GOT3 (cell line): ENCODE measurements at places on chromosomes 4 and X.
A peak's percentile ranks its signal among the peaks of the same experiment; 100 is the strongest.

DNA sequence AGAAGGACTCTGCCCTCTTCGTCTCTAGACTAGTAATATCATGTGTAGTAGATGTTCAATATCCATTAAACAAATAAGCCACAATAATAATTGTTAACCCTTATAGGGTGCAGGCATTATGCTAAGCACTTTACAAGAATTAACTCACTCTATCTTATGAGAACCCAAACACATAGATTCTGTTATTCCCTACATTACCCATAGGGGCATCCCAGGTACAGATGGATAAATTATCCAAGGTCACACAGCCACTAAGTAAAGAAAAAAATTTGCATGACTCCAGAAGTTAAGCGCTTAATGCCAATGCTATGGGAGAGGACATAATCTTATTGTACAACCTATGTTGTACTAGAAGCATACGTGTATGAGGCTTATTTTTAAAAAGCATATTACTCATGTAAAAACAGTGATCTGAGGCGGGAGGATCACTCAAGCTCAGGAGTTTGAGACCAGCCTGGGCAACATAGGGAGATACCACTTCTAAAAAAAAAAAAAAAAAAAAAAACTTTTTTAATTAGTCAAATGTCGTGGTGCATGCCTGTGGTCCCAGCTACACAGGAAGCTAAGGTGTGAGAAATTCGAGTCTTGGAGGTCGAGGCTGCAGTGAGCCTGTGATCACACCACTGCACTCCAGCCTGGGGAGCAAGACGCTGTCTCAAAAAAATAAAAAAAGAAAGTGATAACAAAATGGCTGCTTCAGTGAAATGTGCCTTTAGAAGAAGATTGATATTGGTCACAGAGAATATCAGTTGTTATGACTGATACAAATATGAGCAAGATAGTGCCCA lies 13.6 kb downstream of the LDB2 start:
- no peak for DNase-seq

DNA sequence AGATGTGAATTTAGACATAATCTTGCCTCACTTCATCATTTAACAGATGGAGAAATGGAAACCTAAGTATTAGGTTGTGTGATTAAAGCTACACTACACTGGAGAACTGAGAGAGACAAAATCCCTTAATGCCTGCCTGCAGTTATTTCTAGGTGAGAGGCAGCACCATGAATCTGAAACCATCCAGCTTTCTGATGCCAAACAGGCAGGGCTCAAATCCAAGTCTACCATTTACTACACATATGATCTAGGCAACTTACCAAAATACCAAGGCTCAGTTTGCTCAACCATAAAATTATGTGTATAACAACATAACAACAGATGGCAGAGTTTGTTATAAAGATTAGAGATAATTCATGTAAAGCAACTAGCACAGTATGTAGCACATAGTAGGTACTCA lies 38.7 kb downstream of the GABRA4 start:
- no peak for DNase-seq

DNA sequence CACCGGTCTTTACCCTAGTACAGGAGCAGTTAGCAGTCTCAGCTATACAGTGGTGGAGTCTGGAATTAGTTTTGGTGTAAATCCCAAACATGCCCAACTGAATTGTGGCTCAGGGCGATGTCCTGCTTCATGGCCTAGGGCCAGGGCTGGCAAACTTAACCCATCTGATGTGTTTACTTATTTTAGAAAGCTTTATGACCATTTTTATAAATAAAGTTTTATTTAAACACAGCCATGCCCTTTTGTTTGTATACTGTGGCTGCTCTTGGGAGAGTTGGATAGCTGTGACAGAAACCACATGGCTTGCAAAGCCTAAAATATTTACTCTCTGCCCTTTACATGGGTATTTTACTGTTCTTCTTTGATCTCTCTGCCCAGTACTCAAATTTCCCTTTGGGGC lies 7.1 kb downstream of the FRMPD4 start:
- no peak for DNase-seq

GRCh38 chr4:104470770-104471169 lies 23.9 kb downstream of the CXXC4 start:
- DNase-seq, result no peak

- no peak for DNase-seq
These were observed 599.6 kb upstream of the HS3ST1 start for GRCh38 chr4:12028258-12028657.

DNA sequence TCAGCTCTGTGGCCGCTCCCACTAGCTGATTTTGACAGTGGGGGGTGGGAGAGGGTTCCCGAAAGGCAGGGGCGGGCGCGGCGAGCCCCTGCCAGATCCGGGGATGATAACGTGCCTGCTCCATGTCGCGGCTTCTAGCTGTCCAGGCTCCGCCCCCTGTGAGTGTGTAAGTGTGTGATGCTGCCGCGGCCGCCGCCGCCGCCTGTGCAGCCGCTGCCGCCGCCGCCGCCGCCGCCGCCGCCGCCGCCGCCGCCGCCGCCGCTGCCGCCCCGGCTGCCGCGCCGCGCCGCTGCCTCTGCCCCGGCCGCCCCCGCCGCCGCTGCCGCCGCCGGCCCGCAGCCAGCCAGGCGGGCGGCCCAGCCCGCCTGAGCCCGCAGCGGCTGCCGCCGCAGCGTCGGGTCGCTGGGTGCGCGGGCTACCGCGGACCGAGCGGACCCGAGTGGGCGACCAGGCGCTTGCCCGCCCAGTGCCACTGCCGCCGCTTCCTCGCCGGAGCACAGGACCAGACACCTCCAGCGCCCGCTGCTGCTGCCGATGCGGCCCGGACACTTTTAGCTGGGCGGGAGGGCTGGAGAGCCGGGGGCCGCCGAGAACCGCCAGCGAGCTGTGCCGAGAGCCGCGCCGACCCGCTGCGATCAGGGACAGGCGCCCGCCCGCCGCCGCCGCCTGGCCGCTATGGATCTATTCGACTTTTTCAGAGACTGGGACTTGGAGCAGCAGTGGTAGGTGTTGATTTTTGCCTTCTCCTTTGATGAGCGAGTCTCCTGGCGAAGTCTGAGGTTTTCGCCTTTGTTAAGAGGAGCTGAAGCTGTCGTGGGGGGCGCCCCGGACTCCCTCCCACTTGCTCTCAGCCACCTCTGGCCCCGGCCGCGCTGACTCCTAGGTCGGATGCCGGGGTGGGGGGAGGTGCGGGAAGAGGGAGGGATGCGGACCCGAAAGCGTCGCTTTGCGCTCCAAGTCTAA lies at the start of gene AFF2:
TSS of gene AFF2 (plus strand) at position 195 of the 963 bp plus-strand sequence. CDS start at position 676, 481 bp downstream.
- DNase-seq, result no peak

- no peak for DNase-seq
These were observed 34.2 kb downstream of the TENM3 start for GRCh38 chr4:182277377-182277776.

DNA sequence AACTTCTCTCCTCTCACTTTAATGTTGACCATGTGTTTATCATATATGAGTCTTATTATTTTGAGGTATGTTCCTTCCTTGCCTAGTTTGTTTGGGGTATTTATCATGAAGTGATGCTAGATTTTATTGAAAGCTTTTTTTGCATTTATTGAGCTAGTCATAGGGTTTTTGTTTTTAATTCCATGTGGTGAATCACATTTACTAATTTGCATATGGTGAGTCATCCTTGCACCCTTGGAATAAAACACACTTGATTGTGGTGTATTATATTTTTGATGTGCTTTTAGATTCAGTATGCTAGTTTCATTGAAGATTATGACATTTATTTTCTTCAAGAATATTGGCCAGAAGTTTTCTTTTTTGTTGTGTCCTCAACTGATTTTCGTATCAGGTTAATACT lies 464.6 kb downstream of the PCDH18 start:
- DNase-seq, result no peak

DNA sequence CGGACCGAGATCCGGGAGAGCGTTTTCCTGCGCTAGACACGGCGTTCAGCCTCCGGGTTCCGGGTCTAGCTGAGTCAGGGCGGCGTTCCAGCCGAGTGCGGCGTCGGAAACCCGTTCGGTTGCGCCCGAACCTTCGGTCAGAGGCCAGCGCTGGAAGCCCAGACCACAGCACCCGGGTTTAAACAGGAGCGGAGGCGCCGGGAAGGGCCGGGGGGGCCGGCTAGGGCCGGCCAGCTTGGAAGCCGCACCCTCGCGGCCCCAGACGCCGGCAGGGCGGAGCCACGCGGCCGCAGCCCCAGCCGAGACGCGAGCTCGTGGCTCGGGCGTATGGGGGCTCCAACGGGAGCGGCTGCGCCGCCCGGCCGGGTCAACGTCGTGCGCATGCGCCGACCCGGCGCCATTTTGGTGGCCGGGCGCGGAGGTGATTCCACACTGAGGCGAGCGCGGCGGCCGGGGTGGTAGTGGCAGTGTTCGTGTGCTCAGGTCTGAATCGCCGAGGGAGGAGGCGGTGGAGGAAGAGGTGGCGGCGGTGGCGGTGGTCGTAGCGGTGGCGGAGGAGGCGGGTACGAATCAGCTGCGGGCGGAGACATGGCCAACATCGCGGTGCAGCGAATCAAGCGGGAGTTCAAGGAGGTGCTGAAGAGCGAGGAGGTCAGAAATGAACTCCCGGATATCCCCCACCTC lies at the start of gene UBE2K:
TSS of gene UBE2K (plus strand) at position 397 of the 684 bp plus-strand sequence. CDS start at position 589, 192 bp downstream.
- DNase-seq, result peak; percentile 74

- DNase-seq, result no peak
These were observed 9.2 kb downstream of the PWWP3B start for GRCh38 chrX:106177106-106177981.

DNA sequence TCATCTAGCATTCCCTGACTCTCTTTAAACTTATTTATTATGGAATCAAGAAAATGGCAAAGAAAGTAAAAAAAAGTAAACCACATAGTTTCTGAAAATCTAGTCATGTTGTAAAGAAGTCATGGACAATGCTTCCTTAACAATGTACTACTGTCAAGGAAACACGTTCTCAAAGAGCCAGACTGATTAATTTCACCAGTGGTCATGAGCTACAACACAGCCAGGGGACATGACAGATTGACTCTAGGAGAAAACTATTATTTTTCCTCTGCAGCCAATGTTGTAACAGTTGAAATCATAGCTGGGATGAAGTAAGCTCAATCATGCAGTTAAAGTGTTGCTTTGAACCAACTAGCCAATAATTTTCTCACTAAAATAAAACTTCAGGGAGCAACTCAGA lies 109.2 kb downstream of the MAPK10 start:
- DNase-seq, result no peak

DNA sequence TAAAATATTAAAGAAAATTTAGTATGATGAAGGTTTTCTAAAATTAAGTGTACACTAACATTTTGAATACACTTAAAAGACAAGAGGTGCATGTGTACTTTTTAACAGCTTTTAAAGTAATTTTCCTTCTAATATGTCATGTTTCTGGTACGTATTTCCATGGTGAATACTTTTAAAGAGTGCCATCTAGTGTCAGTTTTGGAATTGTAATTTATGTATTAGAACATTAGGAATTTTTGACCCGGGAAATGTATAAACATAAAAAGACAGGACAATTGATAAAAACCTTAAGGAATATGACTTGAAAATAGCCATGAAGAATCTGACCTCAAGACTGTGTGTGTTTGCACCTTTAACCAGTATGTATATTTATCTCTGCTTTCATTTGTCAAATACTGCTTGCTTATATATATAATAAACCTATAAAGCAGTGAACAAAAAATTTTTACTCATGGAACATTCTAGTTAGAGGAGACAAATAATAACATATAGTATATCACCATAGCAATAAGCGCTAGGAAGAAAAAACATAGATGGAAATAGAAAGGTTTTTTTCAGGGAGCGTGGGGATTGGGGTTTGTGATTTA lies 7.2 kb downstream of the GSTCD start:
- no peak for DNase-seq

- no peak for DNase-seq
These were observed 3.5 kb downstream of the JAKMIP1 start for GRCh38 chr4:6196871-6197270.

DNA sequence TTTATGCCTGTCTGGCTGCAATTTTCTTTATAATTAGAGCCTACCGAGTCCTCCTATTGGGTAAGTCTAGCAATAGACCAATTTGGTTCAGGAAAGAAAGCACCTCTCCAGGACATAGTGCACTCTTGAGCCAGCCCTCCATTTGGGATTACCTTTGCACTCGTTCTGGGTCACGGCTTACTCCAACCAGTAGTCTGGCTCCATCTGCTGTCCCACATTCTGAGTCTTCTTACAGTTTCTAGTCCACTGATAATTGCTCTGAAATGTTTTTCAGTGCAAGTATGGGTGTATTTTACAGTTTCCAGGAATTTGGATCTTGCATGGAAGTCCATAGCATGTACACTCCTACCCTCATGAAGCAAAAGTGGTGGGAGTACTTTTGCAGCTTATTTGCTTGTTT lies 34.8 kb upstream of the USP51 start:
- DNase-seq, result no peak

DNA sequence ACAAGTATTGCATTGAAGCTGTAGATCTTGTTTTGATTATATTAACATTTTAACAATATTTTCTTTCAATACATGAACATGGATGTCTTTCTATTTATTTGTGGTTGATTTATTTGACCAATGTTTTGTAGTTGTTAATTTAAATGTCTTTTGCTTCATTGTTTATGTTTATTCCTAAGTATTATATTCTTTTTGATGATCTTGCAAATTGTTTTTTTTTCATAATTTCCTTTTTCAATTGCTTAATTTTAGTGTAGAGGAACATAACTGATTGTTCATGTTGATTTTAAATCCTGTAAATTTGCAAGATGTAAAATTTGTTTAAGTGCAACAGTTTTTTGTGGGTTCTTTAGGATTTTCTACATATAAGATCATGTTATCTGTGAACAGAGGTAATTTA lies 744.1 kb downstream of the FAM133A start:
- DNase-seq, result no peak

GRCh38 chr4:1133033-1133432 lies 19.7 kb upstream of the RNF212 start:
- no peak for DNase-seq

DNA sequence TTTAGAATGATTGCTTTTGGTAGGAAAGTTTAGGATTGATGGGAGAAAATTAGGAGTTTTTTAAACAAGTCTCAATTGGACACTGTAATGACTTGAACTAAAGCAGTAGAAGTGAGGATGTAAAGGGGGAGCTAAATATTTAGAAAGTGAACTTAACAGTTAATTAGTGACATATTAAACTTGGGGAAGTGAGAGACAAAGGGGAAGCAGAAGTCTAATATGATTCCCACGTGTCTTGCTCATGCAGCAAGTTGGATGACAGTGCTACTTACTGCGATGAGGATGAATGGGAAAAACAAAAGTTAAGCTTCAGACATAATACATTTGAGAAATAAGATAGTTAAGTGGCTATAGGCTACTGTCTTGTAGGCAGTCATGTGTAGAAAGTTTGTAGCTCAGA lies 110.4 kb downstream of the RPA4 start:
- no peak for DNase-seq
